Upper lobe of right lung (tissue), 1 donor: ENCODE measurements at places on chromosomes 4 and X.

DNA sequence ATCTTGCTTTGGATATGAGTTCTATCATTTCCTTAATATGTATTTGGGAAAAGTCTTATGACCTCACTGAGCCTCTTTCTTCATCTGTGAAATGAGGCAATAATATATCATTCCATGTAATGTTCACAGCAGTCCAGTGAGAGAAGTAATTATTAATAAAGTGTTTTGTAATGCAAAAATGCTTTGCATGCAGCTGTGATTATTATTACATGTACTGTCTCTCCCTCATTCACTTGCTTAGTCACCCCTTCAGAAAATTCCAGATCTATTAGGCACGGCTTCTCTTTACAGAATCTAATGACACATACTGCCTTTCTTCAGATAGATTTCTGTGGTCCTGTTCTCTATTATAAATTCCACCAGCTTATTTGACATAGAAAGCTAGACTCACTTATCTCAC lies 53.5 kb upstream of the FGF13 start:
- no peaks in the 10 kb centered on the region for H3K27me3 ChIP-seq
- no peak overlapping the region for H3K4me3 ChIP-seq
- no peak for DNase-seq
- H3K36me3 ChIP-seq, result no peaks in the 10 kb centered on the region
- no peak overlapping the region for H3K27ac ChIP-seq
- no peaks in the 10 kb centered on the region for H3K4me1 ChIP-seq

GRCh38 chrX:135740681-135741149 lies 27.3 kb downstream of the CT45A1 start:
- no peak overlapping the region for H3K4me3 ChIP-seq
- H3K4me1 ChIP-seq, result no peaks in the 10 kb centered on the region
- H3K27ac ChIP-seq, result no peak overlapping the region
- H3K27me3 ChIP-seq, result no peaks in the 10 kb centered on the region

DNA sequence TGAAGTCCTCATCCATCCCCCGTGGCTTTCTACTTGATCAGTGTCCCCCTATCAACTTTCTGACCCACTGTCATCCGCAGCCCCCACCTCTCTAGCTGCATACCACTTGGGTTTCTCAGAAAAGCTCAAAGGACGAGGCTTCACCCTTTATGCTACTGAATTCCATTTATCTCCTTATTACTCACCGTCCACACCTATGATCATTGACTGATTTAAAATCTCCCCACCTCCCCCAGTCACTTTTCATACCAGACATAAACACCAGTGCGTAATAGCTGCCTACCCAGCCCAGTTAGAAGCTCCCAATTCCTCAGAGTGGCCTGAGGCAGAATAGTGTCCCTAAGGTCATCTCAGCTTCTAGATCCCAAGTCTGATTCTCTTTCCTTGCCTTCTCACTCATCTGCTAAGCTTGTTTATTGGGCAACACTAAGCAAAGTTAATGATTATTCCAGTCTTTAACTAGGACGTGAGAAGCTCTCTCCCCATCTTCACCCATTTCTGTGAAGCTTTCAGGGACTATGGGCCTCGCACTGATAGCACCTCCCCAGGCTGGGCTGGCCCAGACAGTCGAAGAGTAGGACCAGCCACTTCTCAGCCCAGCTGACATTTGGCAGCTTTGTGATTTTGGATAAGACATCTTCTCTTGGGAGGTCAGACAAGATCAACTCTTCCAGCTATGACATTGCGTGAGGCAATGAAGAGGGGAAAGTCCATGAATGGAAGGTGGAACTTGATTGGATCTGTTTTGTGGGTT lies 7.2 kb upstream of the DDX60L start:
- H3K27ac ChIP-seq, result no peak overlapping the region
- H3K4me3 ChIP-seq, result no peak overlapping the region
- no peaks in the 10 kb centered on the region for H3K27me3 ChIP-seq
- H3K36me3 ChIP-seq, result no peaks in the 10 kb centered on the region
- no peak for DNase-seq

DNA sequence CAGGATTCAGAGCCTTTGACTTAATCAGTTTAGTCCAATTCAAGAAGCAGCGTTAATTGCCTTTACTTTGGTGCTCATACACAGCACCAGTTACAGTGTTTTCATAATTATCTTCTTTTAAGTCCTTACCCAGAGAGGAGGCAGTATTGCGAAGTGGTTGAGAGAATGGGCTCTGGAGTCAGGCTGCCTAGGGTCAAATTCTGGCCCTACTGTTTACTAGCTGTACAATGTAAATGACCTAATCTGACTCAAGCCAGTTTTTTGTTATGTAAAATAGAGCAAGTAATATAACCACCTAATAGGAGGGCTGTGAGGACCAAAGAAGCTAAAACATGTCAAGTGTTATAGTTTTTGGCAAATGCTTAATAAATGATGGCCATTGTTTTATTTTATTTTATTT lies 27.6 kb downstream of the WDR44 start:
- H3K4me3 ChIP-seq, result no peak overlapping the region
- no peaks in the 10 kb centered on the region for H3K4me1 ChIP-seq
- H3K27ac ChIP-seq, result no peak overlapping the region
- no peak for DNase-seq
- no peaks in the 10 kb centered on the region for H3K36me3 ChIP-seq

DNA sequence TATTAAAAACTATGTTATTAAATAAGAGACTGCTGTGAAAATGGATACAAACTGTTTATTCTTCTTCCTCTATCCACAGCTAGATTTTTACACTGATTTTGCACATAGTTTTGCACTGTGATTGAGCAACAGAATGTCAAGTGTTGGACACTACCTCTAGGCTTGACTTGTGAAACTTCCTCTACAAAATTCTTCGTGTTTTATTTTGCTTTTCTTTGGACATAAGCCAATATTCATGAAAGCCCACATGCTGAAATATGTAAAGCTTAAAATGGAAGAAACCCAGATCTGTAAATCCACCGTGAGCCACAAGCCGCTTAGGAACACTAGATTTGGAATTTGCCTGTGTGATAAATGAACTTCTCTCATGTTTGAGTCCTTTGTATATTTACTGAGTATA lies 849.4 kb downstream of the FSTL5 start:
- H3K36me3 ChIP-seq, result no peaks in the 10 kb centered on the region
- H3K27ac ChIP-seq, result no peak overlapping the region
- no peak overlapping the region for H3K4me3 ChIP-seq
- no peak for DNase-seq
- H3K4me1 ChIP-seq, result no peaks in the 10 kb centered on the region
